ENCODE measurements at places on chromosomes 1 and 21. TPM values are rescaled to one million over a fixed set of nuclear protein-coding genes. Genes with fewer than 3 reads are reported as not detected.
A peak's percentile ranks its signal among the peaks of the same experiment; 100 is the strongest.

DNA sequence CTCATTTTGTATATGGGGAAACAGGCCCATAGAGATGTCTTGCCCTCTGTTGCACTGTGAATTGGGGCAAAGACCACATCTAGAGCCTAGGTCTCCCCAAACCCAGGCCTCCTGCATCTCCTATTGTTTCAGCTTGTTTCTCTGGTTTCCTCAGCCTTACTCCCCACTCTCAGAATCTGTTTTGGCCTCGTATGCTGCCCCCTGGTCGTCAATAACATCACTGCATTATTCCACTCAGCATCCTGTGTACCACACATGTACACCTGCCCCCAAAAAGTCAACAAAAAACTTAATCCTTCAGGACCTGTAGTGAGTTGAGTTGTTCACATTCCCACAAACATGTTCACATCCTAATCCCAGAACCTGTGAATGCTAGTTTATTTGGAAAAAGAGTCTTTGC, 184.8 kb downstream of the BRINP2 start:
- DNase-seq: no peak

- DNase-seq: peak; percentile 35
Observed at GRCh38 chr1:98813738-98814309, 152.3 kb downstream of the SNX7 start.

DNA sequence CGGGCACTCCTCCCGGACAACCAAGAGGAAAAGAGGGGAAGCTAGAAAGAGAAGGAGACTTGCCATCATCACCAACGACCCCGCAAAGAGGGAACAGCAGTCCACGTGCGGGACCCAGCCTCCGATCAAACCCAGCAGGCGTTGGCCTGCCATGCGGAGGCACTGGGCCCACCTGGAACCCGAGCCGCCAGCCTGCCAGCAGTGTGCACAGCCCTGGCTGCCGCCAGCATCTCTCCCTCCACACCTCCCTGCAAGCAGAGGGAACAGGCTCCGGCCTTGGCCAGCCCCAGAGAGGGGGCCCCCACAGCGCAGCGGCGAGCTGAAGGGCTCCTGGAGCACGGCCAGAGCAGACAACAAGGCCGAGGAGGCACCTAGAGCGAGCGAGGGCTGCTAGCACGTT, 1244.7 kb upstream of the B3GALT2 start:
- DNase-seq: no peak

DNA sequence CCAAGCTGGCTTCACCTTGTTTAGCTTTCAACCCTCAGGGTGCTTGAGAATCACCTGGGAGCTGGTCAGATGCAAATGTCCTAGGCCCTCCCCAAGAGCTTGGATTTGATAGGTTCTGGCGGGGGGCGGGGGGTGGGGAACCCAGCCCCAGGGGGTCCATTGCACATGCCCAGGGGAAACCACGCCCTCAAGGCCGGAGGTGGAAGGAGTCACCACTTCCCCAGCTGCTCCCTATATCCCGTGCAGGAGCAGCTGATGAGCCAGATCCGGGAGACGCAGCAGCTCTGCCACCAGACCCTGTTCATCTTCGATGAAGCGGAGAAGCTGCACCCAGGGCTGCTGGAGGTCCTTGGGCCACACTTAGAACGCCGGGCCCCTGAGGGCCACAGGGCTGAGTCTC, 5.8 kb downstream of the TOR3A start:
- DNase-seq: no peak

- no peak for DNase-seq
Observed at GRCh38 chr1:148310807-148311206, 158.7 kb upstream of the NBPF11 start.

DNA sequence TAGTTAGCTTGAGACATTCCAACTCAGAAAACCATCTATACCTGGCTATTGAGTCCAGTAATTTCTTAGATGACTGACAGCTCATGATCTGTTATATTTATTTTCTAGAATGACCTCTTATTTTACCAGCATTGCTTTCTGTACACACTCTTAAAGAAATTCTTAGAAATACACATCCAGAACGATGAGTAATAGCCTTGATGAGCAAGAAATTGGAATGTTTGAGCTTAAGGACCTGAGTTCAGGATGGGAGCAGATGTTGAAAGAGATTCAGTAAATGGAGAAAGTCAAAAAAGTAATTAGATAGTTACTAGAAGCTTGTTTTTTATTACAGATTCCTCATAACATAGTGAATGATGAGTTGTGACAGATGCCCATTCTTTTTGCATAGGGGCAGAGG, 11.7 kb downstream of the PYHIN1 start:
- DNase-seq: no peak

- peak; percentile 65 for DNase-seq
Observed at GRCh38 chr21:34020005-34020847, 53.2 kb upstream of the MRPS6 start.

DNA sequence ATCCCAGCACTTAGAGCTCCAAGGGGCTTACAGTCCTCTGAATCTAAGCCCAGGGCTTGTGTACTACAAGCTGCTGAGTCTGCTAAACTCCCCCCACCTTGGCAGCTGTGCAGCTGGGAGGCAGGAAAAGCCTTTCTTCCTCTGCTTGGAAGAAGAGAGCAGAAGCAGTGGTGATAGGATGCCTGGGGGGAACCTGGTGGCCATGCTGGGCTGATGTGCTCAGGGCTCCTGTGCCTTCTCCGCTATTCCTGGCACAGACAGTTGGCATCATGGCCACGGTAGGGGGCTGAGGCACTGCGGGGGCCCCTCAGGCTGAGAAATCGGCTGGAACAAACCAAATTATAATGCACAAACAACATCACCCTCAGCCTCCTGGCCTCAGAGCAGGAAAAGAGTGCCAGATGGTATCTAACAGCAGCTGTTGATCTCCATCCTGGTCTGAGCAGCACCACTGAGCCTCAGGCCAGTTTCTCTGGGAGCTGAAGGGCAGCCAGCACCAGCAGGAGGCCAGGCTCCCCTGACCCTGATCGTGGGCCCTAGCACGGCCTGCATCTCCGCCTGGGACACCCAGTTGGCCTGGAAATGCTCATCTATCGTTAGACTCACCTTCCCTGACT, 35.8 kb downstream of the ECE1 start:
- peak; percentile 80 for DNase-seq

- DNase-seq: no peak
Observed at GRCh38 chr1:66729119-66729518, 23.1 kb upstream of the DYNLT5 start.

- peak; percentile 48 for DNase-seq
Observed at GRCh38 chr1:167043752-167044488, 46.3 kb downstream of the GPA33 start.

DNA sequence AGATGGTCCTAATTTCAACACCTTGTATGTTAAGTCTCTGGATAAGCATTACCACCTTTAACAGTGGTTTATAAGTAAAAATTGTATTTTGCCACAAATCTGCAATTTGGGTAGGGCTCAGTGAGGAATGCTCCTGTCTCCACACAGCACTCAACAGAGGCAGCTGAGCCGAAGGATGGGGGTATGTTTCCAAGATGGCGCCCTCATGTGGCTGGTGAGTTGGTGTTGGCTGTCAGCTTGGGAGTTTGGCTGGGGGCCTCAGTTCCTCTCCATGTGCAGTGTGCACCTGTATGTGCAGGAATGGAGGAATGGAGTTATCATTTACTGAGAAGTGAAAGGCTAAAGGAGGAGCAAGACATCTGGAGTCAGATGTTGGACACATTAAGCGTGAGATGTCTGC, 136.8 kb downstream of the GABPA start:
- no peak for DNase-seq

DNA sequence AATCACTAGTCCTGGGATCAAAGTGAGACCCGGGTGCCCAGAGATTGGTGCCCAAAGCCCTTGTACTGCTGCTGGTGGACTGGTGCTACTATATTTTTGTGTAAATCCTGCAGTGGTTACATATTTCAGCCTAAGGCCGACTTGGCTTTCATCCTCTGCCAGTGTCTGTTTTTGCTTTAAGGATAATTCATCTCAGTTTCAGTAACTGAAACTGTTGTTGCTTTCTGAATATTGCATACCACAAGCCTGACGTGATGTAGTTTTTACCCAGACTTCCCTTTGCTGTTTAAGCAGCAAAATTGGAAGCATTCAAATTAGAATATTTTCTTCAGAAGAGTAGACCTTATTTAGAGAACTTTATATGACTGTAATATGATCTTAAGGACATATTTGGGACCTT, 341.8 kb downstream of the RYR2 start:
- DNase-seq: no peak

DNA sequence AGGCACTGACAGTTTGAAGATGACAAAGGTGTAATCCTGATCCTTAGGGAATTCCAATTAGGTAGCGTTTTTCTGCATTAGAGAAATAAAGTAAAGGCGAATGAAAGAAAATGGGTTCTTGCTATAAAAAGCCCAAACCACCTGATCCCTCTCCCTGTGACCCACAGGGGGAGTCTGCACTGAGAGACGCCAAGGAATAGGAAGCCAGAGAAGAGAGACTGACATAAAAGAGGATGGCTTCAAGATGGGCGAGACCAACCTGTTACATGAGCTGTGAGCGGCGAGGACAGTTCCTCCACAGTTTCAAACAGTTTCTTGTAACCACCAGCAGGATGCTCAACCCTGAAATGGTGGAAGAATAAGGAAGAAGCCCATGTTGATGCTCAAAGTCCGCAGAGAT, 1.4 kb downstream of the RPE65 start:
- no peak for DNase-seq

DNA sequence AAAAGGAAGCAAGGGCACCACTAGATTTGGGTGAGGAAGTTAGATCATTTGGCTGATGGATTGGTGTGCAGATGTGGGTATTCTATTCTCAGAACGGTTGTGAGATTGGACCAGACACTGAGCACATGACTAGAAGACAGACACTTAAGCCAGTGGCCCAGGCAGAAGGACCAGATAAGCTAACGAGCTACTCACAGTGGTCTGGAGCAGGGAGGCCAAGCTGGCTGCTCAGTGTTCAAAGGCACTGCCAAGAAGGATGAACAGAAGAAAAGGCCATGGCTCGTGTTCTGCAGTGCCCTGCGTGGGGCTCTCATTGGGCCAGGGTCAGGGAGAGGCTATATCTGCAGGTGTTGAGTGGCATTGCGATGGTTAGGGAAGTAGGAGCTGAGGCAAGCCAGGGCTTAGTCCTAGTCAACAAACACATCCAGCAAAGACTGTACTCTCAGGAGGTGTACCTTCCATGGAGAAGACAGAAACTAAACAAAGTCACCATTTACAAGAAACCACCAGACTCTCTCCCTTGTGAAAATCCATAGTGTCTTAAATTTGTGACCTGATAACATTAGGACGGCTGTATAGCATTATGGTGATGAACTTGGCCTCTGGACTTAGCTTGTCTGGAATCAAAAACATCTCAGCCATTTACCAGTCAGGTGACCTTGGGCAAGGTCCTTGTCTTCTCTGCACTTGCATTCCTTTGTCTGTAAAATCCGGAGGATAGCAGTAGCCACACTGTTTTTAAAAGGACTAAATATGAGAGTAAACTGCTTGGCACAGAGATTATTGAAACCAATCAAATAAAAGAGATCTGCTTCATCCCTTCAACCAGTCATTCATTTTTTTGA, 274.5 kb downstream of the SIPA1L2 start:
- DNase-seq: no peak

Gene KRTAP19-1
- polyA plus RNA-seq: not detected

Gene MSH4
- not detected for polyA plus RNA-seq

Gene SYT2
- polyA plus RNA-seq: 3.7 TPM

Gene AKNAD1
- polyA plus RNA-seq: not detected

Gene FCMR
- 3.6 TPM for polyA plus RNA-seq

Gene HES3
- not detected for polyA plus RNA-seq

Gene FRRS1
- polyA plus RNA-seq: not detected

Gene FCRL6
- not detected for polyA plus RNA-seq

Gene PGBD5
- 38.5 TPM for polyA plus RNA-seq

Gene CTTNBP2NL
- polyA plus RNA-seq: 17.0 TPM

Gene UBXN10
- 1.4 TPM for polyA plus RNA-seq

Gene TAS1R3
- polyA plus RNA-seq: 0.24 TPM
